HuH-7.5 (cell line): ENCODE measurements at places on chromosomes 7 and 10.

DNA sequence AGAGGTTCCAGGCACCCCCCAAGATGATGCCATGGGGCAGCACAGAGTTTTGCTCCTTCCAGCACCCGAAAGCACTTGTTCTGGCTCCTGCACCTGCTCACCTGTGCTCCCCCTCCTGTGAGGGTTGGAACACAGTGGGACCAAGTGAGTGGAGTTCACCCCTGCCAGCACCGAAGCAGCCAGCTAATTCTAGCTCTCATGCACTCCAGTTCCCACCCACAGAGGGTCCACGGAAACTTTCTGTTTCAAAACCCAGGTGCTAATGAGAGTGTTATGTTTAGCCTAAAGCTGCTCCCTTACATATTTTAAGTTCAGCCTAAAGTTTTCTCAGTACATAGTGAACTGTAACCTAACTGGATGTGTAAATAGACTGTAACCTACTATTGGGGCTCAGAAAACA lies 42.6 kb upstream of the SLC35G1 start:
- DNase-seq: no peak

DNA sequence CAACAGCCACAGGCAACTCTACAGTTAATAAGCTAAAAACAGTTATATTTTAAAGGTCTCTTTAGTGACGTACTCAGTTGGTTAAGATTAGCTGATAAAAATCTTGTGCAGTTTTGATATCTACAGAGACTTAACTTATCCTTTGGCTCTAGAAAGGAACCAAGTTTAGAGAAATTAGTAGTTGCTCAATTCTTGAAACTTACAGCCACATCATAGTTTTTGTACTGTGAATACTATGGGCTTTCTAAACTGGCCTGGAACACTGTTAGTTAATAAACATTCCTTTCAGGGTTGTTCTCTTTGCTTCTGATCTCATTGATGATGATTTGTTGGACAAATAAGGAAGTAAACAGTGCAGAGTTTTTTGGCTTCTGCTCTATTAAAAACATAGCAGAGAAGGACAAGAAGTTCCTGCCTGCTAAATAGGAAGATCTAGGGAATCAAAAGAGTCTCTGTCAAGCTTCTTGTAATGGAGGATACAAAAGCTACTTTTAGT lies 73.1 kb downstream of the MKLN1 start:
- DNase-seq: no peak

GRCh38 chr7:34060196-34060947 lies 155.0 kb downstream of the BMPER start:
- DNase-seq: no peak

- no peak for DNase-seq
Measured at GRCh38 chr7:100485471-100485876, 1.7 kb downstream of the NYAP1 start.

DNA sequence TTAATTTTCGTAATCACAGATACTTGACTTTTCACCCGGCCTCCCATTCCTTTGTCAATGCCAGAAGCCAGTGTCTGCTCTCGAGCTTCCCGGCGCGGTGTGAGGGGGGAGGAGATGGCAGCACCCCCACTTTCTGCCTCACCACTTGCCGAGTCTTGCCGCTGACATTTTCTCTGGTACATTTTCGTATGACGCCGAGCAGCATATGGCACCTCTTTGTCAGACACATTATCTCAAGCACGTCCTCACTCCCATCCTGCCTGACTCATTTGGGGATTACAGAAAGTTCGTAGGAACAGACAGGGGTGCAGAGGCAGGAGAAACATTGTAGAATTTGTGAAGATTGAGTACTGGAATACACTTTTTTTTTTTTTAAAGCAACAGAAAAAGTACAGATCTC lies 60.8 kb upstream of the SORCS3 start:
- no peak for DNase-seq

GRCh38 chr10:120076996-120077706 lies 184.6 kb downstream of the SEC23IP start:
- no peak for DNase-seq

- no peak for DNase-seq
Measured at GRCh38 chr10:84308481-84309304, 19.7 kb upstream of the CCSER2 start.

GRCh38 chr10:78947226-78947625 lies 121.5 kb upstream of the ZMIZ1 start:
- no peak for DNase-seq

DNA sequence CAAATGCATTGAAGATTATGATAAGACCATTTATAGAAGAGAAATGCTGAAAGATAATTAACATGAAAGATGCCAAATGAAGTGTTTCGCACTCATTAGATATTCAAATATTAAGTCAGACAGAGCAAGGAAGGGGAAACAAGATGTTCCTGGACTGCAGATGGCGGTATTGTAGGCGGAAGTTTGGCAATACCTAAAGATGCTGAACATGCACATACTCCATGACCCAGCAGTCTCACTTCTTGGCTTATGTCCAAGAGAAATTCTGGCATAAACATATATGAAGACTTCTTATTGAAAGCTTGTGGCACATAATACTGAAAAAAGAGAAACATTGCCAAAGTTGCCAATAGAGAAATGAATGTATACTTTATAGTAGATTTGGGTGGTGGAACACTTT lies 325.4 kb upstream of the SEMA3C start:
- DNase-seq: no peak

- no peak for DNase-seq
Measured at GRCh38 chr7:32892521-32893206, 1.1 kb upstream of the KBTBD2 start.

DNA sequence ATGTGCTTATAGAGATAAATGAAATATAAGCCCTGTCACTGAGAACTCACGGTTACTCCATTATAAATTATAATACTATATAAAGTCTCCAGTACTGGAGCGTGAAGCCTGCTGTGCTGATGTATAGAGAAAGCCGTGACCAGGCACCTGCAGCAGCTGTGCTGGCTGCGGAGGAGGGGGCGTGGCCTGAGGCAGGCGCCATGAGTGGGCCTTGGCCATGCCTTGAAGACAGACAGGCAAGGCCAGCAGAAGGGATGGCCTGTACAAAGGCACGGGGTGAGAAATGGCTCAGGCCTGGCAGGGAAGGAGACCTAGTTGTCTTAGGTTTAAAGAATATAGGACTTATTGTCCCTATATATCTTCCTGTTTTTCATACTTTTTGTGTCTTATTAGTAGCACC lies 218.5 kb upstream of the STK17A start:
- DNase-seq: no peak

GRCh38 chr7:81081616-81082015 lies 162.8 kb upstream of the SEMA3C start:
- no peak for DNase-seq

- no peak for DNase-seq
Measured at GRCh38 chr10:44010873-44011602, 362.4 kb upstream of the ZNF32 start.

GRCh38 chr10:36515319-36515718 lies 610.1 kb upstream of the ANKRD30A start:
- DNase-seq: no peak

DNA sequence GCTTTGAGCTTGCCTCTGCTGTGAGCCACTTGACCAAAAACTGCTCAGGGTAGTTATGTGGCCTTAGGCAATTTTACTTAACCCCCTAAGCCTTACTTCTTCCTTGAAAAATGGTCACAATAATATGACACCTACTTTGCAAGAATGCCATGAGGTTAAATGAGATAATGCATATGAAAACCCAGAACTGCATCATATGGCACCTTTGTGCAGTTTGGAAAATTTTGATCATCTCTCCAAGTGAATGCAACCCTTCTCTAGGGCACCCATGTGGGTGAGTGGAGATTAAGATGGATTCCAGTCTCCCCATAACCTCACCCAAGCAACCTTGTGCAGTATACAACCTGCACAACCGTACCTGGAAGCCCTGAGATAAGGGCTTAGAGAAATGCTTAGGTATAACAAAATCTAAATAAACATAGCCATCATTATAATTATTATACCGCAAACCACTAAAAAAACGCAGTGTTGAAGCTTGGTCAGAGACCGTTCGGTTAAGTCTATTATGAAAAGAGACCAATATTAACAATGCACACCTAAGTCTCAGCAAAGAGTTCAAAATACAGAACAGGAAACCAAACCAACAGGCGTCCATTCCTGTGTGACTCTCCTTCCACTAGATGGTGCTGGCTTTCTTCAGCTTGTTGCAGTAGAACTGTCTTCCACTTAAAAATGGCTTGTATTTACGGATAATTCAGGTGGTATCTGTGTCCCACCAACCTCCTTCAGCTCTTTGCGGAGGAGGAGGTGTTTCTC lies 21.0 kb upstream of the ASB15 start:
- no peak for DNase-seq

DNA sequence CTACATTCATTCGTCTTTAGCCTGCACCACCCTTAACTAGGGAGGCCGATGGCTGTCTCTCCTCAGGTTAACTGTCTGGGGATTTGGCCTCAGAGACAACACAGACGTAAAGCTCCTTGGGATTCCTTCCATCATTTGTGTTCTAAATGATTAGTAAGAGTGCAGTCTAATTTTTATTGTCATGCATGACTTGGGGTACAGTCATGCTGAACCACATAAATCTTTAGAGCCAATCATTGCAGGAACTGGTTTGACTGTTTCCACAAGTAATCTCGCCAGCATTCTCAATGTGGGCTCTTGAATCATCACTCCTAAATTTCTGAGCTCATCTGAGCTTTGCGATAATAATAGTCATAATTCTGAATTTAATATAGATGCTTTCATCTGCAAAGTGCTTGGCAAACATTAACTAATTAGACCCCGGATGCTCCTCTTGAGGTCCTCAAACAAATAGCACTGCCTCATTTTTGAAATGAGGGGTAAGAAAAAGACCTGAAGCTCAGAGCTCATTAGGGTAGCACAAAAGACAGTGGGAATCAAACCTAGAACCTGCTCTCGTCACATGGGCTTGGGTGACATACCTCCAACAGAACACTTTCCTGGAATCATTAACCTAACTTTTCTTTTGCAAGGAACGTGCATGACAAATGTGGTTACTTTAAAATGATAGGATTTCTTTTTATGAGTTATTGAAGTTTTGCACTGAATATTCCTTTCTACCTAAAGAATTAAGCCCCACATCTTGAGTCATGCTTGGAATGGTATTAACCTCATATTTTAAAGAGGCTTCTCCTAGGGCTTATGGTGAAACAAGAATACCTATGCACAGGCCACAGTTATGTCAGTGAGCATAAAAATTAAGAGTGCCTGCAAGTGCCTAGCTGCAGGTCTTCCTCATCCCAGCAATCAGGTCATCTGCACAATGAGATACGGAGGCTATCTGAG lies 118.9 kb upstream of the NRP1 start:
- DNase-seq: no peak

DNA sequence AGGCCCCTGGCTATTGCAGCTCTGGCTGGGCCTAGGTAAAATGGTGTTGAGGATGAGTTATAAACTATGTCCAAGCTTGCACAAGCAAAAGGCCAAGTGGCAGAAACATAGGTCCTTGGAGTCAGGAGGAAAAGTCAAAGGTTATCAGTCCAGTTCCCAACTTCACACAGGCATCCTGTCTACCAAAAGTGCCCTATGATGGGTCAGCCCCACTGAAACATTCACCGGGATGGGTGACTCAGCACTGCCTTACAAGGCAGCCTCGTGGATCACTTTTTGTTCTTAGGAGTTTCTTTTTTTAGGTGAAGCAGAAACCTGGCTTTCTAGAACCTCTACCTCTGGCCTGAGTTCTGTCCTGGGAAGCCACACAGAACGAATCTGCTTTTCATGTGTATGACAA lies 158.8 kb upstream of the LYZL2 start:
- no peak for DNase-seq

GRCh38 chr10:3389130-3389529 lies 216.5 kb upstream of the PITRM1 start:
- DNase-seq: no peak

DNA sequence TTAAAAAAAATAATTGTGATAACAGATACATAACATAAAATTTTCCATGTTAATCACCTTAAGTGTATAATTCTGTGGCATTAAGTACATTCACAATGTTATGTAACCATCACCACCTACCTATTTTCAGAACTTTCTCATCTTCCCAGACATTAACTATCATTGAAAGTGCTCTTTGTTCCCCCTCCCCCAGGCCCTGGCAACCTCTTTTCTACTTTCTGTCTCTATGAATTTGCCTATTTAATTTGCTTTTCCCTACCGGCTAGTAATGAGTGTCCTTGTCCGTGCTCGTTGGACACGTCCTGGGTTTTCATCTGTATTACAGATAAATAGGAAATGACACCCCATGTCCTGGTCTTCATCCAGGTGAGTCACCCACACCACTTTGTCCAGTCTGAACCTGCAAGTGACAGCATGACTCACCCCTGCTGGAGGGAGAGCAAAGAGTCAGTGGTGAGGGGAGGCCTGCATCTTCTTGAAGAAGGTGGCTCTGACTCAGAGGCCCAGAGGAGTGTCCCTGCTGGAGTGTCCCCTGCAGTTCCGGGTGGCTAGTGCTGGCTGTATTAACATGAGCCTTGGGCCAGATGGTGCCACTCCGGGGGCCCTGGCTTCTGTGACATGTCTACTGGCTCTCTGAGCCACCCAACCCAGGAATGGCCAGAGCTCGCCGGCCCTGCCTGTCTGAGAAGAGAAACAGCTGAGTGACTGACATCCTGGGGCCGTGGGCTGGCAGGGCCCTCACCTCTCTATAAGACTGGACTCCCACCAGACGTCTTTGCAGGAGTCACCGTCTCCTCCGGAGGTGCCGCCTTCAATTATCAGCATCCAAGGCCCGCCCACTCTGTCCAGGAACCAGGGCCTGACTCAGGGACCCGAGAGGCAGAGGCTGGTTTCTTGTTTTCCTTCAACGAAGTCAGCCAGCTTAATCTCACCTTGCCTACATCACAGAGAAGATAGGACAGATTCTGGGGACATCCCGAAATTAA lies 503.2 kb upstream of the MKI67 start:
- DNase-seq: no peak

- DNase-seq: no peak
Measured at GRCh38 chr10:128543151-128543550, 416.9 kb upstream of the MKI67 start.

DNA sequence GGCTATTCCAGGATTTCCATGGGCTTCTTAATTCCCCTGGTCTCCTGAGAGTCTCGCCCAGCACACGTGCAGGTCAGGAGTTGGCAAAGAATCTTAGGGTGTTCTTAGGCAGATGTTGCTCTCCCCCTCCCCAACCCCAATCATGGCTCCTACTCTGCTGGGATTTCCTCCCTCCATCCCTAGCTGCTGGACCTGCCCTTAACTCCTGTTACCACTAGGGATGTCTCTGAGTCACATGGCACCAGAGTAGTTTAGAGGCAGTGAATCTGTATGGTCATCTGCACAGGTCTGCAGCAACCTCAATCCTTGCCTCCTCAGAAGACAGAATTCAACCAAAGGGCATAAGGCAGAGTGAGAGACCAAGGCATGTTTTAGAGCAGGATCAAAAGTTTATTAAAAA lies 51.8 kb upstream of the CHST3 start:
- no peak for DNase-seq
